ENCODE measurements at places on chromosomes 7 and 10.

- no peak for DNase-seq
- no peak overlapping the region for H3K27ac ChIP-seq
- no peak overlapping the region for H3K4me3 ChIP-seq
- no peaks in the 10 kb centered on the region for H3K4me1 ChIP-seq
Measured at GRCh38 chr10:116602648-116603400, 12.1 kb downstream of the PNLIPRP1 start.

DNA sequence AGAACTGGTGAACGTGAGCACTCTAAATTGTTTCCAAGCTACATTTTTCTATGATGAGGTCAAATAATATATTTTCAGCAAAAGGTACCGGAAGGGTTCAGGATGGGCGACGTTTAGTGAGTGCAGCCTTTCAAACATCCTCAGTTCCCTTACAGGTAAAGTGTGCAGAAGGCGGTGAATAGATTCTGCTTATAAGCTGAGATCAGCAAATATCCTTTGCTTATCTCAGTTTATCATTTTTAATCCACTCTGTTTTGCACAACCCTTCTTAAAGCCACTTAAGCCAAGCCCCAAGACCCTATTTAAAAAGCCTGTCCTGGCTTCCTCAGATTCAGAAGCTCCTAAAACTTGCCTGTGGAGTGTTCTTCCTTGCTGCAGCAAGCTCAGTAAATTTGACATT lies 103.1 kb upstream of the DGKB start:
- no peak for DNase-seq
- H3K4me1 ChIP-seq = no peaks in the 10 kb centered on the region
- no peak overlapping the region for H3K4me3 ChIP-seq

DNA sequence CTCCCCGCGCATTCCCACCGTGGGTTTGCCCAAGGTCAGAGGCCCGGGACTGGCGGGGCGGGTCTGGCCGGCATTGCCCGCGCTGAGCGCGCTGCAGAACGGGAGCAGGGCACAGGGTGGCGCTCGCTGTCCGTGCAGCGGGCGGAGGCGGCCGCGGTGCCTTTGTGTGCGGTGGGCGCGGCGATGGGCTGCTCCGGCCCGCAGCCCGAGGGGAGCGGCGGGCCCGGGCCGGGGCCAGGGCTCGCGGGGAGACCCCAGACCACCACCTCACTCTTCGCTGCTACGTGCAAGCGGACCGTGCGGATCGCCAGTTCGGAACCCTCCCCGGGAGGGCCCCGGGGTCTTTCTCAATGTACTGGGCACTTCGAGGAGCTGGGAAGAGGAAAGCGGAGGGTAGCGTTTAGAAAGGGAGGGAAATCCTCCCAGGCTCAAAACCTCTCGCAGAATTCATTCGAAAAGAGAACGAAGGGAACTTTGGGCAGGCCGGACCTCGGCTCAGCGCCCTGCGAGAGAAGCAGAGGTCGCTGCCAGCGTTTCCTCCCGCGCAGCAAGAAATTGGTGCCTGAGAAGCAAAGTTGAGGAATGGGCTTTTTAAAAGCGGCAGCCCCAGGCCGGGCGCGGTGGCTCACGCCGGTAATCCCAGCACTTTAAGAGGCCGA lies 8.5 kb downstream of the SP8 start:
- peak overlapping the region; percentile 26 for H3K4me3 ChIP-seq
- DNase-seq = peak; percentile 56
- no peaks in the 10 kb centered on the region for H3K27me3 ChIP-seq
- no peaks in the 10 kb centered on the region for H3K36me3 ChIP-seq

GRCh38 chr10:101816913-101817336 lies 1.3 kb downstream of the OGA start:
- H3K4me1 ChIP-seq = peaks cover 21% of the 10 kb centered on the region
- H3K36me3 ChIP-seq = no peaks in the 10 kb centered on the region

DNA sequence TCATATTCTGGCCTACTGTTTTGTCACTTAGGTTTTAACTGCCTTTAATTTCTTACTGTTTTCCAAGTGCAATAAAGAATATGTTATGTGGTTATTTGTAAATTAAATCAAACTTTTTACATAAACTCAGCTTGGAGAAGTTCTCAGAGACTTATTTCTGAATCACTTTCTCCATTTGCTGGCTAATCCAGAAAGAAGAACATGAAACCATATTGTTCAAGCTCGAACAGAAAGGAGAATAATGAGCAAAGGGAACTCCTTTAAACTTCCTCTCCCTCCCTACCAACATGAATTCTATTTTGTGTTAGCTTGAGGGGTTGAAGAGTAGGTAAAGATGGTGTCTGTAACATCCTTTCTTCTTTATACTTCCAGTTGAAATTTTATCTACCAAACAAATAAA lies 52.3 kb downstream of the SHTN1 start:
- H3K36me3 ChIP-seq = no peaks in the 10 kb centered on the region
- H3K27ac ChIP-seq = no peak overlapping the region
- H3K4me1 ChIP-seq = no peaks in the 10 kb centered on the region

- no peak overlapping the region for H3K4me3 ChIP-seq
- H3K27me3 ChIP-seq = no peaks in the 10 kb centered on the region
- H3K36me3 ChIP-seq = no peaks in the 10 kb centered on the region
- peaks cover 2% of the 10 kb centered on the region for H3K4me1 ChIP-seq
- no peak for DNase-seq
Measured at GRCh38 chr7:141455723-141456122, 95.5 kb upstream of the AGK start.

- DNase-seq = no peak
- H3K27me3 ChIP-seq = no peaks in the 10 kb centered on the region
- H3K27ac ChIP-seq = no peak overlapping the region
- H3K4me1 ChIP-seq = no peaks in the 10 kb centered on the region
- no peak overlapping the region for H3K4me3 ChIP-seq
Measured at GRCh38 chr10:127343821-127344220, 147.4 kb upstream of the INSYN2A start.

- H3K4me3 ChIP-seq = no peak overlapping the region
- no peak overlapping the region for H3K27ac ChIP-seq
- H3K36me3 ChIP-seq = no peaks in the 10 kb centered on the region
- no peak for DNase-seq
- H3K4me1 ChIP-seq = no peaks in the 10 kb centered on the region
- no peaks in the 10 kb centered on the region for H3K27me3 ChIP-seq
Measured at GRCh38 chr7:125871431-125871830, 941.8 kb upstream of the POT1 start.

DNA sequence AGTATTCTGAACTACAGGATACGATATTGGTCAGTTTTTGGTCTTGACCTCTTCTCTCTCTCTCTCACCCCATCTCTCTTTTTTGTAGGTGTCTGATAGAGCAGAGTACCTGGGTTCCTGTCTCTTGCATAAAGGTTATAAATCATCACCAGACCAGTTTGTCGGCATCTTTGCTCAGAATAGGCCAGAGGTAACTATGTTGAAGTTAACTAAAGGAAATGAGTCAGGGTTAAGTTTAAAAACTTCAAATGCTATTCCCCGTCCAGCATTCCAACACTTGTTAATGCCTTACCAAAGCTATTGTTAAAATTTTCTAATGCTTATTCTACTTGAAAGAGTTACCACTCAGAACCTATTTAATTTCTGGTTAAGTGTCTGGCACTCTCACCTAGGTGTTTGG lies 30.7 kb downstream of the ACSL5 start:
- no peaks in the 10 kb centered on the region for H3K4me1 ChIP-seq
- no peaks in the 10 kb centered on the region for H3K36me3 ChIP-seq
- H3K27ac ChIP-seq = no peak overlapping the region
- no peak for DNase-seq

- no peak for DNase-seq
- H3K27me3 ChIP-seq = no peaks in the 10 kb centered on the region
- no peaks in the 10 kb centered on the region for H3K36me3 ChIP-seq
- H3K4me3 ChIP-seq = no peak overlapping the region
Measured at GRCh38 chr10:74507951-74508350, 318.4 kb upstream of the KAT6B start.

GRCh38 chr10:82160307-82160706 lies 285.3 kb downstream of the NRG3 start:
- H3K27ac ChIP-seq = no peak overlapping the region
- DNase-seq = no peak
- no peak overlapping the region for H3K4me3 ChIP-seq
- H3K4me1 ChIP-seq = no peaks in the 10 kb centered on the region
- no peaks in the 10 kb centered on the region for H3K36me3 ChIP-seq

GRCh38 chr10:11284291-11285085 lies 266.8 kb downstream of the CELF2 start:
- H3K27ac ChIP-seq = no peak overlapping the region
- DNase-seq = no peak
- H3K4me3 ChIP-seq = no peak overlapping the region
- H3K27me3 ChIP-seq = no peaks in the 10 kb centered on the region
- H3K4me1 ChIP-seq = no peaks in the 10 kb centered on the region

GRCh38 chr10:112587729-112588128 lies 140.7 kb downstream of the VTI1A start:
- no peaks in the 10 kb centered on the region for H3K27me3 ChIP-seq
- H3K36me3 ChIP-seq = no peaks in the 10 kb centered on the region
- no peak overlapping the region for H3K27ac ChIP-seq
- no peaks in the 10 kb centered on the region for H3K4me1 ChIP-seq

- DNase-seq = no peak
- H3K27ac ChIP-seq = no peak overlapping the region
- no peak overlapping the region for H3K4me3 ChIP-seq
- H3K36me3 ChIP-seq = no peaks in the 10 kb centered on the region
Measured at GRCh38 chr7:45072131-45073030, 16.4 kb downstream of the NACAD start.

- DNase-seq = peak; percentile 87
- H3K36me3 ChIP-seq = no peaks in the 10 kb centered on the region
- H3K27ac ChIP-seq = peak overlapping the region; percentile 1
- H3K4me3 ChIP-seq = no peak overlapping the region
- no peaks in the 10 kb centered on the region for H3K27me3 ChIP-seq
Measured at GRCh38 chr7:74032191-74032490, 4.2 kb downstream of the ELN start.

DNA sequence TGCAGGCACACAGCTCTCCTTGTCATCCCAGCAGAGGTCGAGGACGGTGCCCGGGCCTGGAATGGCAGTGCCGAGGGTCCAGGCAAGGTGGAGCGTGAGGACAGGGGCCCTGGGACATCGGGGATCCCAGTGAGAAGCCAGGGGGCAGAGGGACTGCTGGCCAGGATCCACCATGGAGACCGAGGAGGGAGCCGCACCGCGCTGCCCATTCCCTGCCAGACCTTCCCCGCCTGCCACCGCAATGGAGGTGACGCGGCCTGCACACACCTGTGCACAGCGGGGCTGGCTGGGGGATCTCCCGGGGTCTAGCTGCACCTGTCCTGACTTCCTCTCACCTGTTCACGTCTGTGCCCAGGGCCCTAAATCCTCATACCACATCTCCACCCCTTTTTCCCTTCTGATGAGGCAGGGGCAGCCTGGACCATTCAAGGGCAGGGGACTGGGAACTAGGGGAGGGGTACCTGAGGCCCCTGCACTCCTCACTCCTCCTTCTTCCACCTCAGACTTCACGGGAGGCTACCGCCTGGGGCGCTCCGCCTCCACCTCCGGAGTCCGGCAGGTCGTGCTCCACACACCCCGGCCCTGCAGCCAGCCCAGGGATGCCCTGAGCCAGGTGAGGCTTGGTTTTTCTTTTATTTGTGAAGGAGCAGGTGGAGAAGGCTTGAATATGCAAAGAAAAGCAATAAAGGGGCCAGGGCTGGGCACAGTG lies 6.9 kb downstream of the NYAP1 start:
- H3K4me3 ChIP-seq = no peak overlapping the region
- H3K36me3 ChIP-seq = no peaks in the 10 kb centered on the region

DNA sequence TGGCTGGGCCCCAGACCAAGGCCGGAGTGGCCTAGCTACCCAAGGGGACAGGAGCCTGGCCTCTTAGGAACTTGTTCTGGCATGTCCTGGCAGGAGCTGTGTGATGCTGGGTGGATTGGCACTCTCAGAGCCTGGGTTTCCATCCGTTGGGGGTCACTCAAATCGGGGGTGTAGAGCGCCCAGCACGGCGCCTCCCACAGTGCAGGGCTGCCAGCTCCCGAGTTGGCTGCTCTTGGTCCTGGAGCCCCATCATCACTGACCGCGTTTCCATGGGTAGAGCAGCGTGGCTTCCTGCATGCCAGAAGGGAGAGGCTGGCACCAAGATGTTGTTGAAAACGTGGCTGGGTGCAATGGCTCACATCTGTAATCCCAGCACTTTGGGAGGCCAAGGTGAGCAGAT lies 70.3 kb downstream of the UNCX start:
- H3K4me1 ChIP-seq = no peaks in the 10 kb centered on the region
- H3K4me3 ChIP-seq = no peak overlapping the region
- DNase-seq = no peak
- H3K27me3 ChIP-seq = no peaks in the 10 kb centered on the region
- H3K36me3 ChIP-seq = no peaks in the 10 kb centered on the region

DNA sequence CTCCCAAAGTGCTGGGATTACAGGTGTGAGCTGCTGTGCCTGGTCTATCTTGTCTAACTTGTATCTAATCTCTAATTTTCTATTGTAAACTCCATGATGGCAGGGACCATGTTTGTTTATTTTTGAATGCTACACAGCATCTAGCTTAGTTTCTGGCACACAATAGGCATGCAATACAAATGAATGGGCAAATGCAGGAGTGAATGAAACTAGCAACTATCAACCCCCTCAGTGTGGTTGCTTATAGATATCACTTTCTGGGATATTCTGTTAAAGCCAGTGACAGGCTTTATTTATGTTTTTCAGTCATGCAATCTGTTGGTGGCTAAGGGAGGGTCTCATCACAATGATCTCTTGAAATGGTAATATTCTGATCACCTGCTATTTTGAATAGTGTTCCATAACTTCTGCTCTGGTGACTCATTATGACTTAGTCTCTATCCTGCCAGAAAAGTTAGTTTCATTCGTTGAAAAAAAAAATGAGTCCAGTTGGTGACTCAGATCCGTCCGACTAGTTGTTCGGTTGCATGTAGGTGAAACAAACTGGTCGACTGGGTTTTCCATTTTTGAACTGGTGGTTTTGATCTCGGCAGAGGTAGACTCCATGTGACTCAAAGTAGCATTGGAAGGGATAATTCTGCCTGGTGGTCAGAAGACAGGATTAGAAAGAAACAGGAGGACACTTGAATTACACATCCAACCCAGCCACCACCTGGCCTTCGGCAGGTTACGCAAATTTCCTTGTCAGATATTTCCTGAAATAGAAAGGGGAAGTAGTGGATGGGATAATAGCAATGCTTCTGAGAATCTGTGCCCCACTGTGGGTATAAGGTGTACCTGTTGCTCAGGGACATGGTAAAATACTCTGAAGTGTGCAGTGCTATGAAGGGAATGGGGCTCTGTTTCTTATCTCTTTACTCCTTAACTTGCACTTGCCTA lies 76.8 kb downstream of the GATA3 start:
- H3K27me3 ChIP-seq = no peaks in the 10 kb centered on the region
- no peak overlapping the region for H3K27ac ChIP-seq
- no peaks in the 10 kb centered on the region for H3K36me3 ChIP-seq
- H3K4me3 ChIP-seq = no peak overlapping the region

- H3K36me3 ChIP-seq = no peaks in the 10 kb centered on the region
- no peaks in the 10 kb centered on the region for H3K27me3 ChIP-seq
- no peak for DNase-seq
- no peak overlapping the region for H3K27ac ChIP-seq
- no peak overlapping the region for H3K4me3 ChIP-seq
- H3K4me1 ChIP-seq = peaks cover 2% of the 10 kb centered on the region
Measured at GRCh38 chr10:113895018-113895417, 40.6 kb downstream of the NHLRC2 start.

All from testis (tissue), 5 donors.